Vagina (tissue), 2 donors: ENCODE measurements at places on chromosomes 6 and 20.

- DNase-seq, result no peak
Observed at GRCh38 chr6:37517411-37517812, 17.7 kb upstream of the CCDC167 start.

DNA sequence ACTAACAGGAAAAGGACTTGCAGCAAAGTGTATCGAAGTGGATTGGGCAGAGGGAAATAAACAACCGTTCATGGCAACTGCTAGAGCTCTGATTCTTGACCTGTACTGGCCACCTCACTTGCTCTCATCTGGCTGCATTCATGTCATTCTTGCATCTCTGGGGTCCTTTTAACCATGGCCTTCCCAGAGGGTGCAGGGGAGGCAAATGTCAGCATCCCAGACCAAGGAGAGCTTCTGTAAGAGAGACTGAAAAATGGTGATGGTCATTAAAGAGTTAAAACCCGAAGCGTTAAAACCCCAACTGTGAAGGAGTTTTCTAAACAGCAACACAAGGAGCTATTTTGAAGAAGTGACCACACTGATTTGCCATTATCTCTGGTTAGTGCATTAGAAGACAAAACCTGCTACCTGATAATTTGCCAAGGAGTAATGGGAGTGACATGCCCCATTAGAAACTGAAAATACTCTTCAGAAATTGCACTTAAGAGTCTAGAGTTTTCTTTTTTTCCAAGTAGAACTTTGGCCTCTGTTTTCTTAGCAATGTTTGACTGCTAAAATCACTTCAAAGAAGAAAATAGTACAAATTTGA lies 62.4 kb downstream of the APCDD1L start:
- DNase-seq, result no peak

DNA sequence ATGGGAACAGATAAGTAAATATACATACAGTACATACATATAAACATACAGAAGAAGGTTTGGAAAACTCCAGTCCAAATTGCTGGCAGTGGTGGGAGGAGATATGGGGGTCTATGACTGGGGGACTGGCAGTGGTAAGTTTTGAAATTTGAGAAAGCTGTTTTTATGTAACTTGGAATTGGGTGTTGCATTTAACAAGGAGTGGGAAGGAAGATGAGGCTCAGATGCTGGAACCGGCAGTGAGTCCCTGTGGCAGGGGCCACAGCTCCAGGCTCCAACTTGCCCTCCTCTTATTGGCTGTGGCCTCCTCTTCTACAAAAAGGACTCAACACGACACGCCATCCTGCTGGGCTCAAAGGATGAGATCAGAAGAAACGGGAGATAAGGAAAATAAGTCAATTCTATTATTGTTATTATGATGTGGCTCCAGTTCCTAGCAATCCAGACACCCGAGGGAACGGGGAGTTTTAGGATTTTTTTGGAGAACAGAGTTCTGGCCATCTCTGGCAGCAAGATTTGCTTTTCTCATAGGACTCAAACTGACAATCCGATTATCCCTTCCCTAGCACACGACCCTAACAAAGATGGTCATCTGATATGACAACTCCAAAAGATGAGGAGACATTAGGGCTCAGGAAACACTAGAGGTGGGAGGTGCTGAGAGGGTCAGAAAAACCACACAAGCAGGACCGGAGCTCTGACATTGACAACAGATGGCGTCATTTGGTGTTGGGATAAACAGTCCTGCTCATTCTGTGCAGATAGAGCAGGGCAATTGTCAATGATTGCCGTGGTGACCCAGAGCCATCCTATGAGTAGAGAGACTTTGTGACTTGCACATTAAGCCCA lies 6.0 kb upstream of the TGM2 start:
- no peak for DNase-seq

- no peak for DNase-seq
Observed at GRCh38 chr20:3710011-3710466, 2.4 kb downstream of the SIGLEC1 start.

- DNase-seq, result no peak
Observed at GRCh38 chr6:83708546-83708969, 343 bp downstream of the SNAP91 start.

DNA sequence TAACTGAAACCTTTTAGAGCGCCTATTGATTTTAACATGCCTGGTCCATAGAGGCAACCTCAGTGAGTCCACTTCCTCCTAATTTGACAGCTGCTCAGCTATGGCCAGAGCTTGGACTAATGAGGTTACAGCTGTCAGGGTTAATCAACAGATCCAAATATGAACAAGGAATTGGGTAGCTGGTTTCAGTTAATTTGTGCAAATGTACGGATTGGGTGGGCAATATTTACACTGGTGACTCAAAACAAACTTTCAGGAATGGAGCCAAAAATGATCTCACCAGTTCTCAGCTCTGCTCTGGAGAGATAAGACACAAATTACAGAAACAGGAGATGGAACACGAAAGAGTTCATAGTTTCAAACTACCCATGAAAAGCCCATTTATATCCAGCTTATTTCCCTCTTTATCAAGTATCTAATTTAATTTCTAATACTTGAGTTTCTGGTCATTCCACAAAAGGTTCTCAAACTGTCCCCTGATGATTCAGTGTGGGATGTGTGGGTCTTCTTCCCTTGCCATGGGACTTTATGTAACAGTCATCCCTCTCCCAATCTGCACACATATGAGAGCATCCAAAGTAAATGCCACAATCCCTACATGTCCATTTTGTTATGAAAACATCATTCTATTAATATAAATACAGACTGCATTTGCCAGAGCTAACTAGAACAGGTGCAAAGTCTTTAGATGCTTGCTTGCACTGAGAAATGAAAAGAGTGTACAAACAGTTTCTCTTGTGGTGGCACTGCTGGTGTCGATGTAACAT lies 149.9 kb downstream of the RPS12 start:
- no peak for DNase-seq

DNA sequence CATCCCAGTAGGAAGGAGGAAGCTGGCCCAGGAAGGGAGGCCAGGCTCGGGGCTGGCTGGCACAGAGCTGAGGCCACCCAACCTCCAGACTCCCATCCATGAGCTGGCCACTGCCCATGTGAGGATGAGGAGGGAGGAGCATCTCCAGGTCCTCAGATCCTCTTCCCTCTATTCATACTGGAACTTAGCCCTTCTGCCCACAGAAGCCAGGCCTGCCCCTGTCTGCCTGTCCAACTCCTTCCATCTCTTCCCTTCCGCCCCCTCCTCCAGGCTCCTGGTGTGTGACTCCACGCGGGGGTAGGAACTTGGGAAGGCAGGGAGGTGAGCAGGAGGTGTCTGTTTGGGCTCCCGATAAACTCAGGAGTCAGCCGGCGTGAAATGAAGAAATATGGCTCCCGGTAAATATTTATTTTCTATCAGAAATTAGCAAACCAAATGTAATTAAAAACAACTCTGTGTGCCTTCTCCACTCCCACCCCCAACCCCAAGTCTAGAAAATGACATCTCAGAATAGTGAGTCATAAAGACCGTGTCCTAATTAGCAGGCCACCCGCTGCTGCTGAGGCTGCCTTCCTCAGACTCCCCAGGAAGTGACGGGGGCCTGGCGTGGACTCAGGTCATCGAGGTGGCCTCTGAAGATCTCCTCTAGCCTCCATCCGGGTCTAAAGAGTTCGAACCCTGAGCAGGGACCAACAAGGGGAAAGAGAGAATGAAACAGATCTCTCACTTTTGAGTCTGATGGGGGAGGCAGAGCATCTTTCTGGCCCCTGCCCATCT lies 81.9 kb downstream of the MDGA1 start:
- no peak for DNase-seq

- no peak for DNase-seq
Observed at GRCh38 chr20:19928328-19929011, 88.7 kb upstream of the NAA20 start.

DNA sequence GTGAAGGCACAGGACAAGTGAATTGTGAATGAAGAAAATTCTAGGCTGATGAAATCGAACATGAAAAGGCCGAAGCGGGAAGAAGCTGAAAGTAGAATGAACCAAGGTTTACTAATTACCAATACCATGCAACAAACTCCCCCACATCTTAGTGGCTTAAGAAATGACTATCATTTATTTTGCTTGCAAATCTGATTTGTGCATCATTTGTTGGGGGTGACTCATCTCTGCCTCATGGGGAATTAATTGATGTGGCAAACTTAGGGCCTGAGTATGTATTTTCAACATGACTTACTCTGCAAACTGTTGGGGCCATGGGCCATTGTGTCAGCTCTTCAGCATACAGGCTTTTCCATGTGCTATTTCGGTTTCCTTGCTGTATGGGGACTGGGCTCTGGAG lies 26.8 kb downstream of the PPP1R14C start:
- DNase-seq, result no peak

GRCh38 chr6:15368186-15368585 lies 122.3 kb downstream of the JARID2 start:
- DNase-seq, result no peak
